Gastroesophageal sphincter (tissue), 4 donors: ENCODE measurements at places on chromosomes 7 and 10.

GRCh38 chr10:133110133-133110532, 22.4 kb downstream of the ADGRA1 start:
- ATAC-seq: peak; percentile 58

GRCh38 chr7:31362401-31362800, 21.9 kb upstream of the NEUROD6 start:
- no peak for ATAC-seq

DNA sequence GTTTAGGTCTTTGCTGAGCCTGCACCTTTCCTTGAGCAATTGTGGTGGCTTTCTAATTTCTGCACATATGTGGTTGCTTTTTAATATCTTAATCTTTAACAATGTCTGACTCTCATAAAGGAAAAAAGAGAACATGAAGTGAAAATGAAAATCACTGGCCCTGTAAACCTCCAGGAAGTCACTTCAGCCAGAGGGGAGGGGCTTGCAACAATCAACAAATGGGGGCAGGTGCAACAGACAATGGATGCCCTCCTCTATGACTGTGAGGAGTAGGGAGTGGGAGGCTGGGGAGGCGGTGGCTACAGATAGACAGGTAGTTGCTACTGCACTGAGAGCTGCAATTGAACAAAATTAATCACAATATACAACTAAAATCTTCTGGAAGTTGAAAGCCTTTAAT, 1377.4 kb downstream of the XPNPEP1 start:
- ATAC-seq: no peak

- no peak for ATAC-seq
Measured at GRCh38 chr7:26046150-26046549, 105.8 kb upstream of the NFE2L3 start.

DNA sequence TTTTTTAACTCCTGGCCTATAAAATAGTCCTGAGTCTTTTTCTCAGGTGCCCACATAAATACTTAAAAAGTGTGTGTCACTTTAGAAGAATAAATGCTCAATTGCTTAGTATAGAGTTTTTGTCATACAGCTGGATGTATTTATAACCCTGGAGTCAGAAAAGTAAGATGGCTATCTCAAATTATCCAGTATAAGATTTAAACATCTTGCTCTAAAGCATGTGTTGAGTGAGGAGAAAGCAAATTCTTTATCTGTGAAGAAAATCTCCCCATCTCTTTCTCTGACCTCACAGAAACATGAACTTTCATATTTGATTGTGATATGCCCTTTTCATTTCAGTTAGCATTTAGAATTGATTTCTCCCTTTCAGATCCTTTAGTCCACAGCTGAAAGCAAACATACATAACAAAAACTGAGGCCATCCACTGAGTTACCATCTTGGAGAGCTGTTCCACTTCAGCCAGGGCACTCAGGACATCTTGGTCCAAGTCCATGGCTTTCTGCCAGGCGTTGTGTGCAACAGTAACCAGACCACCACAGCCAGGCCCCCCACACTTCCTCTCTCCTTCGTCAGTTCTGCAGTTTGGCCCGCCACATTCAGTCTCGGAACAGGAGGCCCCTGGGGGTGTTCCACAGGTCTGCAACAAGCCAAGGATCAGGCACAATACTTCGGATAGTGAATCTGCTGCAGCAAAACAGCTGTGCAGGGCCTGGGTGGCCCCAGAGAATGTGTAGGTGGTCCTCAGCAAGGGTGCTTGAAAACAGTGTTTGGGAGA, 40.9 kb downstream of the DLD start:
- no peak for ATAC-seq
